Left kidney (tissue), 8 donors: ENCODE measurements at places on chromosomes 2 and 18. TPM values are rescaled to one million over a fixed set of nuclear protein-coding genes. Genes with fewer than 3 reads are reported as not detected.

- no peak for DNase-seq
Observed at GRCh38 chr2:168056242-168056787, 191.1 kb downstream of the STK39 start.

- DNase-seq, result no peak
Observed at GRCh38 chr2:196131949-196132925, 39.1 kb downstream of the STK17B start.

GRCh38 chr2:67304300-67304890, 92.7 kb upstream of the ETAA1 start:
- DNase-seq, result no peak

DNA sequence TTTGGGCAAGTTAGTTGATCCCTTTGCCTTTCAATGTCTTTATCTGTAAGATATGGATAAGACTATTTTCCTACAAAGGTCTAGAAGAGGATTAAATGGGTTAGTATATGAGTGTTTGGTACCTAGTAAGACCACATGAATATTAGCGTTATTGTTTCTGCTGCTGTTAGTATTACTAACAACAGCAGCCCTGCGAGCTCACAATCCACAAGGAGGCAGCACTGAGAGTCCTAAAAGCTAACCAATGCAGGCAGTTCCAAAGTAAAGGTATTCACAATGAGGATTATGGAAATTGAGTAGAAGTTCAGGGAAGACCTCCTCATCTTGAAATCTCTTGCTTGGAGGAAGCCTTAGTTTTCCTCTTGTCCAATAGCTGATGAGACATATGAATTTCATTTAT, 248.9 kb downstream of the TDRD15 start:
- DNase-seq, result no peak

DNA sequence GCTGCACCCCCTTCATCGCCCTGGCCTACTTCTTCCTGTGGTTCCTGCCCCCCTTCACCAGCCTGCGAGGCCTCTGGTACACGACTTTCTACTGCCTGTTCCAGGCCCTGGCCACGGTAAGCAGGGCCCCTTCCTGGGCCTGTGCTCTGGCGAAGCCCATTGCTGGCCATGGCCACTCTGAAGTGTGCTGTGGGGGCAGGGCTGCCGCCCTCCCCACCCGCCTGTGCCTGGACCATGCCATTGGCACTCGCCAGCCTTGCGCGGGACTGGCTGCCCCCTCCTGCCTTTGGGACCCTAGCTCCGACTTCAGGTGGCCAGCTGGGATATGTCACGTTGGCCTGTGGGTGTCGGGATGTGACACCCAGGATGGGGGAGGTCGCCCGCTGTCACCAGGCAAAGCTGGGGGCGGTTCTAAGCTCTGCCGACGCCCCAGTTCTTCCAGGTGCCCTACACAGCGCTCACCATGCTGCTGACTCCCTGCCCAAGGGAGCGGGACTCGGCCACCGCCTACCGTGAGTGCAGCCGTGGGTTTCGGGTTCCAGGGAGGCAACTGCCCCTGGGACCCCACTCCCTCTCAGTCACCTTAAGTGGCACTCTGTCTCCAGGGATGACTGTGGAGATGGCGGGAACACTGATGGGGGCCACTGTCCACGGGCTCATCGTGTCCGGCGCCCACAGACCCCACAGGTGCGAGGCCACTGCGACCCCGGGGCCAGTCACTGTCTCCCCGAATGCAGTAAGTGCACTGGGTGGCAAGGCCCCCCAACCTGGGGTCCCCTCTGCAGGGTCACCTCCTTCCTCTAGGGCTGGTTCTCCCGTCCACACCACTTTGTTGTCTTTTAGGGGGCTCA, 7.2 kb downstream of the MFSD2B start:
- no peak for DNase-seq

DNA sequence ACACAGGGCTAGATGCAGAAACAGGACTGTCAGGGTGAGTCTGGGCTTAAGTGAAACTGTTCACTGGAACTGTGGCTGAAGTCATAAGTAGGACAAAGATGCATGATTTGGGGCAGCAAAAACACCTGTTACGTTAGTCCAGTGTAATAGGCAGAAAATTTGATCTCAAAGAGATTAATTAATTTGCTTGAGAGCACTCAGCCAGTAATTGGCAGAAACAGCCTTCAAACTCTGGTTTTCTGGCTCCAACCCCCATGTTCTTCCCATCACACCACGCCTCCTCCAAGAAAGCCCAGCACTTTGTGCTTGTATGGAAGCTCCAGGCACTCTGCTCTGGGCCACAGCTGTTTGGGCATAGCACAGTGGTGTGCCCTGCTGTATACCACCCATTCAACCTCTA, 54.0 kb downstream of the CNTNAP5 start:
- DNase-seq, result no peak

DNA sequence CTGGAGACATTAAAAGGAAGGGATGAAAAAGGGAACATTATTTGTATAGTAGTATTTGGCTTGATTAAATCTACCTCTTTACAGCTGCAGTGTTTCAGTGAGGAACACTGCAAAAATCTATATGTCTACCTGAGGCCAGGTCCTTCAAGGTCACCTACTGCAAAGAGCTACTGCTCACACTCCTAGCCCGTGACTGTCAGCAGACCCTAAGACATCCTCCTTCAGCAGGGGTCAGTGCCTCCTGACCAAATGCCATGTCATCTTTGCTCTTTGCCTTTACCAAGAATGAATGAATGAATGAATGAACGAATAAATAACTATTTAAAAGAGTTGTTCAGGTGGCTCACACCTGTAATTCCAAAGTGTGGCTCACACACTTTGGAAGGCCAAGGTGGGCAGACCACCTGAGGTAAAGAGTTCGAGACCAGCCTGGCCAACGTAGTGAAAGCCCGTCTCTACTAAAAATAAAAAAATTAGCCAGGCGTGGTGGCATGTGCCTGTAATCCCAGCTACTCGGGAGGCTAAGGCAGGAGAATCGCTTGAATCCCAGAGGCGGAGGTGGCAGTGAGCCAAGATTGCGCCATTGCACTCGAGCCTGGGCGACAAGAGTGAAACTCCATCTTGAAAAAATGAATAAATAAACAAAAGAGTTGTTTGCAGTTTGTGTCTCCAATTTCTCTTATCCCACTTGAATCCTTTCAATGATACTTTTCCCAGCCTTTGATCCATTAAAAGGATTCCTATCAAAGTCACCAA, 84.3 kb upstream of the GRB14 start:
- DNase-seq, result no peak

- no peak for DNase-seq
Observed at GRCh38 chr2:42268528-42269151, 92.4 kb downstream of the COX7A2L start.

GRCh38 chr2:79084495-79085135, 3.2 kb downstream of the REG1B start:
- DNase-seq, result no peak

DNA sequence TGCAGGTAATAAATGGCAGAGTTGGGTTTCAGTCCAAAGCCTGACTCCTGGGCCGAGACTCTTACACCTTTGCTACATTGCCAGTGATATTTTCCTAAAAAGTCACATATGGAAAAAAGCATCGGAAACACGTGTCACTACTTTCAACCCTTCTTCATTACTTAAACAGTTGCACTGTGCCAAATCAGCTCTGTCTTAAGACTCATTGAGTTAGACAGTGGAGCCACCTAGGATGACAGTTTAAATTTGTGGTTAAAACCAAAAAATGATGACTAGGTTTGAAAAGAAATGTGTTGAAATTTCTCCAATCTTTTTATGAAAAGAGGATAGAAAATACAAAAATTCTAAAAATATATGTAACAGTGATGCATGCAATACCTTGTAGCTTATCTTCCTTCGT, 97.5 kb downstream of the TMEM247 start:
- DNase-seq, result no peak

DNA sequence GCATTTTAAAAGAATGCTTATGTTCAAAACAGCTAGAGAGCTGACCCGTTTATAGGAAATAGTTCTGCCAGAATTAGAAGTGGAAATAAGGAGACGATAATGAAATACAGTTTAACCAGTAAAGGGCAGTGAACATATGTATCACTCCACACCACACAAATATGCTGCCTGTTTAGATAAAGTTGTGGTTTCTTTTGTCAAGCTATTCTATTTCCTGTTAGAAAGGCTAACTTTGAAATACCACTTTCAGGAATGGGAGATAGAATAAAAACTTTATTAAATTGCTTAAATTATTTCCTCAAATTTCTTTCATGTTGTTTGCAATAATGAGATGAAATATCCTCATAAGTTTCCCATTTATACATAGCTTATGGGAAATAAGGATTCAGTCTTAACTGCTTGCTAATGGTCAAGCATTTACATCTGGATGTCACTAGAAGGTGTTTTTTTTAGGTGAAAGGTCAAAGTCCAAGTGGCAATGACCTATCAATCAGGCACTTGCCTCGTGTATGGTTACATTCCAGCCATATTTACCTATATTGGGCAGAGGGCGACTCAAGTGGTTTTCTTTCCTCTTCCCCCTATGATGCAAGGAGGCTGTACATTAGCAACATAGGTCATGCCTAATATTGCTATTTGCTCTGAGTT, 148.9 kb downstream of the ZEB2 start:
- DNase-seq, result no peak

- DNase-seq, result peak; percentile 48
Observed at GRCh38 chr2:201204655-201205514, 21.9 kb downstream of the CASP10 start.

DNA sequence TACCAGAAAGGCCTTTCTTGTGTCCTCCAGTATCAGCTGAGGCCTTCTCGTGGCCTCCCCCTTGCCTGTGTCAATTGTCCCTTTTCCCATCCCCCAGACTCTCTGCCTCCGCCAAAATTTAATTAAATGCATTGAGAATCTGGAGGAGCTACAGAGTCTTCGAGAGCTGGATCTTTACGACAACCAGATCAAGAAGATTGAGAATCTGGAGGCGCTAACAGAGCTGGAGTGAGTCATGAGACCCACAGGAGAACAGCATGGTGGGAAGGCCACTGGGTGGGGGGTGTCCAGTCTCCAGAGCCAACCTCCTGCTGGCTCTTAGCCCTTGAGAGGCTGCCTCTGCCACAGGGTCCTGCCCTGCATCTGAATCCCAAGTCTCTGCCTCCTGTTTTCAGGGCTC, 8.8 kb downstream of the PPP1R7 start:
- DNase-seq, result no peak

- DNase-seq, result peak; percentile 60
Observed at GRCh38 chr2:67694445-67694844, 297.3 kb downstream of the ETAA1 start.

GRCh38 chr2:233079953-233080835, 20.1 kb downstream of the INPP5D start:
- DNase-seq, result no peak

- DNase-seq, result no peak
Observed at GRCh38 chr18:11324510-11324909, 175.1 kb upstream of the PIEZO2 start.

DNA sequence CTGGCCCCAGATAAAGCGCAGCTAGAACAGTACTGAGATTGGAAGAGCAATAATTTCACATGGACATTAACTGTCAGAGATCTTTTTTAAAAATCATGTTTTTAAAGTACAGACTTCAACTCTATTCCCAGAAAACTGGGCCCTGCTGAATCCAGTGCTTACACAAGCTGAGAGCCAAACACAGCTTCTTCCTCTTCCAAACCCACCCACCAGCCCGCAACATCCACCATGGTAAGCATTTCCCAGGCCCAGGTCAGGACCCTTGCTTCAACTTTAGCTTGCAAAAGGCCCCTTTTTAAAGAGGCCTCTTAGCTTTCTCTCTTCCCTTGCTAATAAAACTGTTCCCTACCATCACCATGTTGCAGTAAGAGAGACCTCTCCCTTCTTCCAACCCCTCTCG, 2.1 kb downstream of the AAK1 start:
- DNase-seq, result no peak

- no peak for DNase-seq
Observed at GRCh38 chr2:30800159-30800558, 7.1 kb downstream of the CAPN13 start.

GRCh38 chr2:168515502-168515901, 59.4 kb downstream of the CERS6 start:
- DNase-seq, result no peak

DNA sequence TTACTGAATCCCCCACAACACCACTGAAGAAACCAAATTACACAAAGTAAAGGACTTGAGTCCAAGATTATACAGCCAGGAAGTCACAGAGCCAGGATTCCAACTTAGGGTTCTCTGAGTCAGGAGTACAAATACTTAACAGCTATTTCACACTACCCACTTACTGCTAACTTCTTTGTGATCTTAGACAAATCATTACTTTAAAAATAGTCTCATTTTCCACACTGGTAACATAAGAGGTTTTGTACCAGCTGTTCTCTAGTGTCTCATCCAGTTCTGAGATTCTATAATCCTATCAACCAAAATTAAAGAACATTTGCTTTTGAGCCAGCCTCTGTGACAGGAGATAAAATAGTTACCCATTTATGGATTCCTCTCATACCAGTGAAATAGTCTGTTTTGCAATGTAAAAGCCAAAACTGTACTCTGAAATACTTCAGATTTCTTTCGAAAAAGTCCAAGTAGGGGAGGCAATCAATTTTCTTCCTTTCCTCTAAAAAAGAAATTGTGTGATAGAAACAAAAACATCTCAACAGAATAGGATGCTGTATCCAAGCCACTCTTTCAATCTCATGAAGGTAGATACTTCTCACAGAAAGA, 157.6 kb downstream of the LRATD1 start:
- DNase-seq, result no peak

GRCh38 chr2:28049416-28049815, 158.9 kb downstream of the BABAM2 start:
- DNase-seq, result no peak

DNA sequence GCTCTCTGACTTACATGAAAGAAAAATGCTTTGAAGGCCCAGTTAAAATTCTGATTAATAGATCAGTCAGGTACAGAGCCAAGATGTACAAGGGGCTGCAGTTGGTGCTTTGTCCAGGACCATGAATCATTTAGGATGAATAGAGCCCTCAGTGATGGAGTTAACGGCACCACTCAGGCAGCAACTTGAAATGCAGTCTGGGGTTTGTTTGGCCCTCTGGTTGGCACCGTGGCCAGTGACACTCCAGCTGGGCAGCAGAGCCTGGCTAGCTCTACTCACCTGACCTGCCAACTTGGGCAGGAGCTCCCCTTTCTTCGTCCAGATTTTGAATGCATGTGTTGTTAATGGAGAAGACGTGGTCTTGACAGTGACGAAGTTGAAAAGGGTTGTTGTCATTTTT, 493.0 kb upstream of the ACVR2A start:
- no peak for DNase-seq

DNA sequence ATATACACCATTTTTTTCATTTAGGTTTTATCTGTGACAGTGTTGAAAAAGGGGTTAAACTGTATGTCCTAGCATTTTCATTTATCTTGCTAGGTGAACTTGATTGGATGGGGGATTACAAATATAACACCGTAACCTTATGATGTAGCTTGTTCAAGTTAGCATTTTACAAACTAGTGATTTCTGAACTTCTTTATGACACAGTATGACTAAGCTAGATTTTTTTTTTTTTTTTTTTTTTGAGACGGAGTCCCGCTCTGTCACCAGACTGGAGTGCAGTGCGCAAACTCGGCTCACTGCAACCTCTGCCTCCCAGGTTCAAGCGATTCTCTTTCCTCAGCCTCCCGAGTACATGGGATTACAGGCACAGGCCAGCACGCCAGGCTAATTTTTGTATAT, 47.1 kb downstream of the KCMF1 start:
- DNase-seq, result no peak

The TFCP2L1 gene
- 68.0 TPM for polyA plus RNA-seq

The FKBP1B gene
- 10.0 TPM for polyA plus RNA-seq

The KCNG2 gene
- polyA plus RNA-seq, result 0.13 TPM

The IL36A gene
- not detected for polyA plus RNA-seq

The OSBPL1A gene
- polyA plus RNA-seq, result 58.0 TPM

The LOXHD1 gene
- polyA plus RNA-seq, result 1.4 TPM

The FAM136A gene
- polyA plus RNA-seq, result 79.8 TPM

The CTAGE1 gene
- 0.05 TPM for polyA plus RNA-seq

The ZAP70 gene
- 2.2 TPM for polyA plus RNA-seq

The GPN1 gene
- 64.5 TPM for polyA plus RNA-seq

The NAB1 gene
- 75.5 TPM for polyA plus RNA-seq

The RSAD2 gene
- 5.3 TPM for polyA plus RNA-seq

The CERKL gene
- 20.3 TPM for polyA plus RNA-seq

The EVX2 gene
- not detected for polyA plus RNA-seq
